ENCODE measurements at places on chromosomes 16 and 17.

- DNase-seq, result no peak
These were observed 32.3 kb upstream of the STH start for GRCh38 chr17:45966606-45967280.

GRCh38 chr16:75208242-75208825, 1.4 kb upstream of the CTRB2 start:
- no peak for DNase-seq

DNA sequence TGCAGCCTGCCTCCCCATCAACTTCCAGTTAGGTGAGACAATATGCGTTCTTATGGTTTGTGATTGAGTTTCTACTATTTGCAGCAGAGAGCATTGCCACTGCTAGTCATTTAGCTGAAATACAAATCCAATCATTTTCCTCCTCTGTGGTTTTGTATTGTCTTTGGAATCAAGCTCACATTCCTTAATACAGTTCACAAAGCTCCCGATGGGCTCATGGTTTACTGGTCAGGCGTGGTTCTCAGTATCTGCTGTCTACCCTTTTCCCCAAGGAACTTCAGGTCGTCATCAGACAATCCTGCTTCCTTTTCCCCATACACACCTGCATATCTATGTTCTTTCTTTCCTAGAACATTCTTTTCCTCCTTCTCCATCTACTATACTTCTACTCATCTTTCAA, 69.6 kb upstream of the GAS7 start:
- no peak for DNase-seq

DNA sequence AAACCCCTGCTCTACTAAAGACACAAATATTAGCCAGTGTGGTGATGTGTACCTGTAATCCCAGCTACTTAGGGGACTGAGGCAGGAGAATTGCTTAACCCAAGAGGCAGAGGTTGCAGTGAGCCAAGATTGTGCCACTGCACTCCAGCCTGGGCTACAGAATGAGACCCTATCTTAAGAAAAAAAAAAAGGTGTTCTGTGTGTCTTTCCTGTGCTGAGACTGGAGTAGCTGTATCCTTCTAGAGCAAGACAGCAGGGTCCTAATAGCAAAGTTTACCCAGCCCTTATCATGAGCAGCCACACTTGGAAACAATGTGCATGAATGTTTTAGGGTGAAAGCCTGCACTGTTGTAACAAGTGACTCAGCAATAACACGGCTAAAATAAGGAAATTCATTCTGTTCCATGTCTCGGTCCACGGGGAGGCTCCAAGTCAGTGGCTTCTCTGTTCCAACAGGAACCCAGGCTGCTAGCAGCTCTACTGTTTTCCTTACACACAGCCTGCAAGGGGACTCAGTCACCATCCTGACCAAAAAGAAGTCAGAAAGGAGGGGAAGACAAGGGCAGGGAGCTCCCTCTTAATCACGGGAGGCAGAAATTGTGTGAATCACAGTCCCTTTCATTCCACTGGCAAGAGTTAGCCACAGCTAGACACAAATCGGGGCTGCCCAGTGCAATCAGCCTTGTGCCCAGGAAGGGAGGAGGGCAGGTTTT, 7.1 kb upstream of the SLC5A11 start:
- no peak for DNase-seq

GRCh38 chr16:8299635-8300034, 290.7 kb downstream of the TMEM114 start:
- no peak for DNase-seq

DNA sequence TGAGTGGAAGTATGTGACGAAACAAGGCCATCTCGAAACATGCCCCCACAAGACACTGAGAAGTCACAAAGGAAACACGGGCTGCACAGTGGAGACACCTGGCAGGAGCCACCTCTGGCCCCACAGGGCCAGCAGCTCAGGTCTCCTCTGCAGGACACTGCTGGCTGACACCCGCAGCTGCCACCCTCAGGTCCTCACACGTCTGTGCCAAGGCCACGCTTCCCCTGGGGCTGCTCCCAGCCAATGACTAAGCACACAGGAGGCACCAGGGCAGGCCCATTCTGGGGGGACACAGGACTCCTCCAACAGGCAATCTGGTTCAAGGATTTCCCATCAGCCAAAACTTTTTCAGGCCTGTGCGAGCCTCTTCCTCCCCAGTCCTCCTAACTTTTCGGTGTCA, 36.4 kb downstream of the MBTPS1 start:
- DNase-seq, result peak; percentile 30

DNA sequence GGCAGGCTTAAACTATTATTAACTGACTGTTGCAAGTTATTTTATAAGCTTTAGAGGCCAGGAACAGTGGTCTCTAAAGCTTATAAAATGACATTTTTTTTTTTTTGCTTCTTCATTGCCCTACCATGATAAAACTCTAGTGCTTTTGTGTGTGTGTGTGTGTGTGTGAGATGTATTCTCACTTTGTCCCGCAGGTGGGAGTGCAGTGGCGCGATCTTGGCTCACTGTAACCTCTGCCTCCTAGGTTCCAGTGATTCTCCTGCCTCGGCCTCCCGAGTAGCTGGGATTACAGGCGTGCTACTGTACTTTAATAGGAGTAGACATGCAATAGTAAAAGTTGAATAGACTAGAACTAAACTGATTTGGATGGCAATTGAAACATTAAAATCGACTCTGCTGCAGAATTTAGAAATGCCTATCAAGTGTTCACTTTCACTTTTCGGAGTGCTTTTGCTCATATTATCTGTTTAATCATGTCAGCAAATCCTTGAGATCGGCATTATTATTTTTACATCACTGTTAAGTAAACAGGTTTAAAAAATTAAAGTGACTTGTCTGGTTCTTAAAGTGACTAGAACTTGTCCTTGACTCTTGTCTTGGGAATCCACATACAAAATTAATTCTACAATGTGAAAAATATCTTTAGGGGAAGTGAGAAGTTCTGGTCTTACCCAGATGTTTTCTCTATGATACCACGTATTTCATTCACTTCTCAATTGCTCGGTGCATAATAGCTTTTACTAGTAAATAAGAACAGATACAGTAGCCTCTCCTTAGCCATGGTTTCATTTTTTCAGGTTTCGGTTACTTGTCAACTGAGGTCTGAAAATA, 8.4 kb upstream of the PCTP start:
- no peak for DNase-seq
